ENCODE measurements at places on chromosomes 13 and 19. TPM values are rescaled to one million over a fixed set of nuclear protein-coding genes. Genes with fewer than 3 reads are reported as not detected.

Gene IGSF23
- total RNA-seq, result not detected

Gene C3
- total RNA-seq, result 8.1 TPM

Gene FREM2
- under 0.01 TPM for total RNA-seq

Gene ISOC2
- total RNA-seq, result 55.9 TPM

Gene SLC6A16
- not detected for total RNA-seq

Gene OR10H1
- total RNA-seq, result not detected

Gene NLRP5
- total RNA-seq, result not detected

Gene ATP13A1
- 21.8 TPM for total RNA-seq

Gene ONECUT3
- not detected for total RNA-seq

Gene SBSN
- 2.1 TPM for total RNA-seq

Gene ZNF613
- 6.9 TPM for total RNA-seq

Gene TMEM221
- under 0.01 TPM for total RNA-seq

Gene TUBGCP3
- total RNA-seq, result 10.5 TPM

Gene NLRP11
- not detected for total RNA-seq

Gene GPR108
- 50.2 TPM for total RNA-seq

Gene LMO7
- 285 TPM for total RNA-seq

Gene ZNF69
- 3.6 TPM for total RNA-seq

Gene NCAN
- not detected for total RNA-seq

Gene ZNF583
- 9.2 TPM for total RNA-seq

Gene ETV2
- 0.28 TPM for total RNA-seq

Gene KLK6
- not detected for total RNA-seq

Gene GJB2
- 0.14 TPM for total RNA-seq

Gene RYR1
- under 0.01 TPM for total RNA-seq

Gene FXYD7
- total RNA-seq, result not detected

Gene HNRNPUL1
- 44.2 TPM for total RNA-seq

Gene TRIP10
- 46.7 TPM for total RNA-seq

Gene KLF1
- total RNA-seq, result not detected

Gene PRODH2
- not detected for total RNA-seq

Gene ALOX5AP
- total RNA-seq, result 0.74 TPM

Gene ATP4A
- not detected for total RNA-seq

Gene HCST
- 1.00 TPM for total RNA-seq

Gene ATP8A2
- total RNA-seq, result 0.09 TPM

Gene MAMSTR
- total RNA-seq, result 0.28 TPM

Gene SIGLEC8
- total RNA-seq, result not detected

Gene TGFB1
- total RNA-seq, result 11.5 TPM

Gene SERPINE3
- not detected for total RNA-seq

Gene UPK1A
- 0.09 TPM for total RNA-seq

Gene ZNF253
- 2.3 TPM for total RNA-seq

Gene PNMA8A
- 1.4 TPM for total RNA-seq

Gene SPART
- 146 TPM for total RNA-seq

Gene SNAPC2
- 14.1 TPM for total RNA-seq

Gene ZNF85
- total RNA-seq, result 3.8 TPM

Gene DNASE2
- total RNA-seq, result 30.4 TPM

Gene KLF12
- 4.7 TPM for total RNA-seq

Gene TMEM150B
- not detected for total RNA-seq

Gene GNA15
- total RNA-seq, result under 0.01 TPM

Gene DLEU7
- total RNA-seq, result under 0.01 TPM

Gene SIGLEC10
- total RNA-seq, result not detected

Gene TMIGD2
- total RNA-seq, result not detected

Gene UNC13A
- total RNA-seq, result 0.28 TPM

Gene SBNO2
- 34.8 TPM for total RNA-seq

Gene ADAT3
- total RNA-seq, result 1.4 TPM

Gene CLDN10
- not detected for total RNA-seq
